ENCODE measurements at places on chromosomes 13 and 19.

- DNase-seq: no peak
These were observed 15.7 kb downstream of the COL4A1 start for GRCh38 chr13:110291286-110291685.

DNA sequence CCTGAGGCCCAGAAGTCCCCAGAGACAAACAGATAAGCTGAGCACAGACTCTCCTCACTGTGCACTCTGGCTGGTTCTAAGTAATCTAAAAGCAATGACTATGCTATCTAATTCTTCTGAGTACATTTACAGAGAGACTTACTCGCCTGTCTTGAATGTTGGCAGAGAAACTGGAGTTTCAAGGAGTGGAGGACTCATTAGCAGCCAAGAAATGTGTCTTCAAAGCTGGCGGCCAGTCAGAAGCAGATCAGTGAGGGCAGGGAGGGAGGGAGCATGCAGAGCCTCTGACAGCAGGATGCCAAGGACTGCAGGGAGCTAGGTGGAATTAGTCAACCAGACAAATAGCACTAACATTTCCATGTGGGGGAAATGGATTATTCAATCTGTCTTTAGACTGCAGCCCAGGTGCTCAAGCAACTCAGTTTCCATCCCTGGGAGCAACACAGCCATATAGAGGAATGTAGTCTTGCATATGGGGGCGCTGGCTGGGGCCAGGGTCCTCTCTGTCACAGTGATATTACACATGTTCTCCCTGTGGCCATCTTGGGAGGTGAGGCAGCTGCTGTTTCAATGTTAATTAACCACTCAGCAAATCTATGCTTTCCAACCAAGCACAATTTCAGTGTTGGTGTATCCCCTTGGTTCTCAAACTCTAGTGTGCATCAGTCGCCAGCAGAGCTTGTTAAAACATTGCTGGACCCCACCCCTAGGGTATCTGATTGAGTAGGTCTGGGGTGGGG, 97.9 kb downstream of the CCNA1 start:
- no peak for DNase-seq

DNA sequence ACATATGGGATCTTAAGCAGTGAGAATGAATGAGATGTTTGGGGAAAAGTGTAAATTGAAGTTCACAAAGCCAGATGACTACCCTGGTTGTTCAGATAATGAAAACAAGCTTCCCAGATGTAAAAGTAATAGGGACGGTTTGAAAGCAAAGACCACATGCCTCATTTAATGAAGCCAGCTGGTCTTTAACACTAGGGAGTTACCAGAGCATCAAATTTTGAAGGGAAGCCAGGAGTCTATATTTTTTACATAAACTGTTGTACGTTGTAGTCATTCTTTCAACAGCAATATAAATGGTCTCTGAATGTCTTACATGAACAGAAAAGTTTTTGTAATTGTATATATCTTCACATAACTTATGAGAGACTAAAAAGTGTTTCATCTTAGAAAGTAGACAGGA, 2604.5 kb upstream of the PCDH20 start:
- DNase-seq: no peak

GRCh38 chr19:35086455-35086854, 29.2 kb upstream of the FXYD3 start:
- no peak for DNase-seq

- no peak for DNase-seq
These were observed 5.3 kb downstream of the CPAMD8 start for GRCh38 chr19:17021328-17021727.

GRCh38 chr19:29491491-29491890, 34.3 kb upstream of the VSTM2B start:
- DNase-seq: no peak

DNA sequence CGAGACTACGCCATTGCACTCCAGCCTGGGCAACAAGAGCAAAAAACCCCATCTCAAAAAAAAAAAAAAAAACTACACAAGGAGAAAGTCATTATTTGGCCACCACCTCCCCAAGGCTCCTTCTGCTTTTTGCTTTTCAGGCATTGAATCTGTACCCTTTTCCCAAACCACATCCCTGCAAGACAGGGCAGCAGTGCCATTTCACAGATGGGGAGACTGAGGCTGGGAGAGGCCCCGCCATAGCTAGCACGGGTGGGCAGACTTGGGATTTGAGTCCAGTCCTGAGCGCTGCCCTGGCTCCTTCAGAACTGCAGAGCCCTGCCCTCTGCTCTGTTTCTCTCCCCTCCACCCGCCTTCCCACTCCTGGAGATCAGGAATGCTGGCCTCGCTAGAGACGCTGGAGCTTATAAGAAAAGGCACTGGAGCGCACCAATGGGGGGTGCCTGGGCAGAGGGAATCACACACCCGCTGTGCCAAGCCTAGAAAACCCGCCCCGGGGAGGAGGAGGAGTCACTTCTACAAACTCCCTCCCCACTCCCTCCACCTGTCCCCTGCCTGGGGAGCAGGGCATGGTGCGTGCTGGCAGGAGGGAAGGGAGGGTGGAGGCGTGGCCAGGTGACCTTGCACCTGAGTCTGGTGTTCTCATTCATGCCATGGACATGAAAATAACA, 17.6 kb downstream of the TJP3 start:
- no peak for DNase-seq

GRCh38 chr13:98018293-98018692, 64.8 kb downstream of the IPO5 start:
- no peak for DNase-seq

GRCh38 chr13:112722433-112723263, 32.8 kb downstream of the ATP11A start:
- no peak for DNase-seq

DNA sequence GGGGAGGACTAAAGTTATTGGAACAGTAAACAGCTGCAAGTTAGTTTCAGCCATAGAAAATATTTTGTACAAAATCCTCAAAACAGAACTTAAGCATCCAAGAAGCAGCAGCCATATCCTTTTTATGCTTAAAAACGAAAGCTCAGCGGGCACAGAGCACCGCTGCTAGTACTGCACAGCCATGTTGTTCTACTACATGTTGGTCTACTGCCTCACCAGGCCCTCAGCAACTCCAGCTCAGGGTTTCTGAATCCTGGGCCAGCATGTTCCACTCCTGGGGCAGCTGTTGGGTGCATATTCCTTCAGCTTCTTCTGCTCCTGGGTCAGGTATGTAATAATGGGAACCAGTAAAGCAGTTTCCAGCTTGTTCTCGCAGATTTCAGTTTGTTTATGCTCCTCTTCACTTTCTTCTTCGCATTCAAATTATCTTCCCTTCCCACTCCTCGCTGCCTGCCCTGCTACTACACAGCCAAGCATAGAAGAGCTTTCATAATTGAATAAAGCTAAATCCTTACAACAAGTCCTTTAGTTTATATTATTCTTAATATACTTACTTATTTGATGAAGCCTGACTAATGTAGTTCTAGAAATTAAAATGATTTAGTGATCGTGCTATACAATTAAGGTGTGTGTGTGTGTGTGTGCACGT, 820.5 kb upstream of the ATXN8OS start:
- no peak for DNase-seq

- no peak for DNase-seq
These were observed 34.2 kb upstream of the ZNF254 start for GRCh38 chr19:24052811-24053210.

DNA sequence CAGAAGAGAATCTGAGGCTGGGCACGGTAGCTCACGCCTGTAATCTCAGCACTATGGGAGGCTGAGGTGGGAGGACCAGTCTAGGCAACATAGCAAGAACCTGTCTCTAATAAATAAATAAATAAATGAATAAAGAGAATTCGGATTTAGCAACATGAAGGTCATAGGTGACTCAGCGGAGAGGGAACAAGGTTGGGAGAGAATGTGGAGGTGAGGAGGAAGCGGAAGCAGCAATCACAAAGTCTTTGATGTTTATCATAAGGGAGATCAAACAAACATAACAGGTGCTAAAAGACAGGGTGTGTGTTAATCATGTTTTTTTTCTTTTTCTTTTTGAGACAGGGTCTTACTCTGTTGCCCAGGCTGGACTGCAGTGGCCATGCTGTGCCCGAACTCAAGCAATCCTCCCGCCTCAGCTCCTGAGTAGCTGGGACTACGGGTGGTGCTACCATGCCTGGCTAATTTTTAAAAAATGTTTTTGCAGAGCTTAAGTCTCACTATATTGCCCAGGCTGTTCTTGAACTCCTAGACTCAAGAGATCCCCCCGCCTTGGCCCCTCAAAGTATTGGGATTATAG, 16.3 kb downstream of the PBX4 start:
- no peak for DNase-seq

GRCh38 chr13:102003848-102004570, 397.8 kb downstream of the FGF14 start:
- no peak for DNase-seq

DNA sequence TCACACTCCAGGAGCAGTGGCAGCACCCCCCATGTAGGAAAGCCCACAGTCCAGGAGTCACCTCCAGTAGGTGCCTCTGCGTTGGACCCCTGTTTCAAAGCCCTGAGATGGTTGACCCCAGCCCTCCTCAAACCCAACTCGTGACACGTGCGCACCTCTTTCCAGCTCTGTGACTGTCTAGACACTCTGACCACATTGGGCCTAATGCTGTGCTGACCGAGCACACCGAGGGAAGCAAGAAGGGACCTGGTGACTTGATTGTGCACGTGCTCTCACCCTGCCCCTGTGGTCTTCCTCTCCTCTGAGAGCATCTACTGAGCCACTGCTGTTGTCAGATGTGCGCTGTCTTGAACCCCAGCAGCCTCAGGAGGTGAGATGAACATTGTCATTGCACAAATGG, 22.9 kb upstream of the SLC35E1 start:
- no peak for DNase-seq

DNA sequence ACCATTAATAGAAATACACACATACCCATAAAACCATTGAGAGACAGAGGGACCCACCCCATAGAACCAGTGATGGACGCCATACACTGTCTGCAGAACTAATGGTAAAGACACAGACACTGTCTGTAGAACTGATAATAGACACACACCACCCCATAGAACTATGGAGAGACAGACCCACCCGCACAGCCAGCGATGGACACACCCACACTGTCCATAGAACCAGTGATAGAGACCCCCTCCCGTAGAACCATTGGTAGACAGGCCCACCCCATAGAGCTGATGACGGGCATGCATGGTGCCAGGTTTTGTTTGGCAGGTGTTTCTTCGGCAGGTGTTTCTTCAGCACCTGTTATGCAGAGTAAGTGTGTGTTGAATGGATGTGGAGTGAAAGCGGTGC, 88.3 kb upstream of the TEX29 start:
- DNase-seq: no peak

GRCh38 chr13:72204291-72204690, 337.3 kb upstream of the DACH1 start:
- no peak for DNase-seq

GRCh38 chr13:39401046-39401705, 201.8 kb downstream of the LHFPL6 start:
- DNase-seq: no peak

GRCh38 chr19:30558793-30559192, 186.6 kb downstream of the ZNF536 start:
- no peak for DNase-seq

DNA sequence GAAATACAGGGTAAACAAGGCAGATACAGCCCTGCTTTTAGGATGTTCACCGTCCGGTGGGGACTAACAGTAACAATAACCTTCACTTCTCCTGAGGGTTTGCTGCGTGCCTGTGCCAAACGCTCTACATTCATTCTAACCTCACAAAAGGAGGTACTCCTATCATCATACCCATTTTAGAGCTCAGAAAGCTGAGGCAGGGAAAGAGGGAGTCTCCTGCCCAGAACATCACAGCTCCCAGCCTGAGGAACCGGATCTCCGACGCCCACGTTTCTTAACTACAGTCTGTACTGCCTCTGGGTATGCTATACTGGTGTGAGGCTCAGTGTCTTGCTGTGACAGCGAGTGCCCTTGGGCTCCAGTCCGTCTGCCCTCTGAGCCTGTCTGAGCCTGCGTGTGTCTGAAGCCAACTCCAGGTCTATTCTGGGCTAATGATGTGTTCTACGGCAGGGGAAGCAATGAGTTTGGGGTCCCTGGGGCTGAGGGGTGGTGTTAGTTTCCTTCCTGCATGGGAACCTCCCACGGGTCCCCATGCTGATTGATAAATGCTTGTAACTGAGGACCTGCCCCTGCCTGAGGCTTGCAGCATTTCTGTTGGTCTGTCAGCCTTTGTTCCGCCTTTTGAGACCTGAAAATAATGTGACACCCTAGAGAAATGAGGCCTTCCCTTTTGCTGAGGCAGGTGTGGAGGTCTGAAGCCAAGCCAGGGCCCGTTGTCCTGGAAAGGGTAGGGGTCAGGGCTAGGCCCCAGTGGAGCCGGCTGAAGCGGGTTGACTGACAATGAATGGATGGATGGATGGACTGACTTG, 4.9 kb downstream of the LIPE start:
- no peak for DNase-seq

DNA sequence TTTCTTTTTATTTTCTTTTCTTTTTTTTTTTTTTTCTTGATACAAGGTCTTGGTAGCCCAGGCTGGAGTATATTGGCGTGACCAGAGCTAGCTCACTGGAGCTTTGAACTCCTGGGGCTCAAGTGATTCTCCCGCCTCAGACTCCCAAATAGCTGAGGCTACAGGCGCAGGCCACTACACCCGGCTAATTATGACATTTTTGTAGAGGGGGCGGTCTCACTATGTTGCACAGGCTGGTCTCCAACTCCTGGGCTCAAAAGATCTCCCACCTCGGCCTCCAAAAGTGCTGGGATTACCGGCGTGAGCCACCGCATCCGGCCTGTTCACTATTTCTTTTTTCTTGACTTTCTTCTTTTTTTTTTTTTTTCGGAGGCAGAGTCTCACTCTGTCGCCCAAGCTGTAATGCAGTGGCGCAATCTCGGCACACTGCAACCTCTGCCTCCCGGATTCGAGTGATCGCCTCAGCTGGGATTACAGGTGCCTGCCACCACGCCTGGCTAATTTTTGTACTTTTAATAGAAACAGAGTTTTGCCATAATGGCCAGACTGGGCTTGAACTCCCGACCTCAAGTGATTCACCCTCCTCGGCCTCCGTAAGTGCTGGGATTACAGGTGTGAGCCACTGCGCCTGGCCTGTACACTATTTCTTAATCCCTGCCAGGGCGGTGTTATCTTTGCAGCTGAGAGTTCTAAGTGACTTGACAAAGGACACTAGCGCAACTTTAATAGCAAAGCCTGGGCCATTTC, 37.1 kb upstream of the LSM14A start:
- no peak for DNase-seq

- no peak for DNase-seq
These were observed 5.9 kb upstream of the SRRM5 start for GRCh38 chr19:43605875-43606568.

GRCh38 chr13:113884821-113885220, 20.9 kb upstream of the GAS6 start:
- DNase-seq: no peak

GRCh38 chr19:50876456-50876855, 3.2 kb downstream of the KLK2 start:
- no peak for DNase-seq

DNA sequence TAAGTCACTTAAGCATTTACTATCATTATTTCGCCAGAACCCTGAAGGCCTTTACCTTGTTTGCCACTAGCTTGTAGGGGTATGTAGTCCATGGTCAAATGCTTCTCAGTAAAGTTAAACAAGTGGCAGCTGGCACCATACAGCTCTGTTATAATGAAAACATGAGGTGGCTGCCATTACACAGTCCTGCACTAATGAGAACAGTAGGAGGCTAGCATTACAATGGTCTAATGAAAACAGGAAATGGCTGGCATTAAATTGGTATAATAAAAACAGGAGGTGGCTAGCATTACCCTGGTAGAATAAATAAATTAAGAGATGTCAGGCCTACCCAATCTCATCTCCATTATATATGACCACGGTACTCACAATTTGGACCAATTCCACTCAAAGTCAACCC, 107.5 kb downstream of the PCDH17 start:
- no peak for DNase-seq

- DNase-seq: no peak
These were observed 2.7 kb downstream of the PNMA8C start for GRCh38 chr19:46426035-46426505.
